Osteoblast (primary cell): ENCODE measurements at places on chromosomes 2 and 18. TPM values are rescaled to one million over a fixed set of nuclear protein-coding genes. Genes with fewer than 3 reads are reported as not detected.
A peak's percentile ranks its signal among the peaks of the same experiment; 100 is the strongest.

DNA sequence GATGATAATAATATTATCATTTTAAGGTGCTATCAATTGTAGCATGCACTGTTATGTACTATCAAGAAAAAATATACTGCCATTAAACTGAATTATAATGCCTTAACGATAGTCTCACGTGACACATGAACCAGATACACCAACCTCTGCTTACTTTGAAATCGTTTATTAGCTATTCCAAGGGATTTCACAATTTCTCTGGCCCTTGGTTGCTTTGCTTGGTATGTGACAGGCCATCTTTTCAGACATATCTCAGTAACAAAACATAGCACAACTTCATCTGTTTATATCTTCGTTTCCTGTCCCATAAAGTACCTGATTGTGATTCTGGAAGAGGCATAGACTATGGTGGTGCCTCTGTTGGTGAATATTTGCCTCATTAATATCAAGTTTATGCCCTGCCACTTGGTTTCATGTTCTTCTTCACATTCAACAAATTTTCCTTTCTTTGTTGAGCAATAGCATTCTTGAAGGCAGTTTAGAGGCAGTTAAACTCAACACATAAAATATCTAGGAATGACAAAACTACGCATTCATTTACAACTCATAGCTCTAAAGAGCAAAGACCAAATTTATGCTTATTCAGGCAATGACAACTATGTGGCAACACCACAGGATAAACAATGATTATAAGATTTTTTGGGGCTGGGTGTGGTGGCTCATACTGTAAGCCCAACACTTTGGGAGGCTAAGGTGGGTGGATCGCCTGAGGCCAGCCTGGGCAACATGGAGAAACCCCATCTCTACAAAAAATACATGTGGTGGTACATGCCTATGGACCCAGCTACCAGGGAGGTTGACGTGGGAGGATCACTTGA lies 84.3 kb downstream of the MCFD2 start:
- no peak for DNase-seq

- no peak for DNase-seq
These were observed 41.8 kb upstream of the SP3 start for GRCh38 chr2:174007010-174007409.

DNA sequence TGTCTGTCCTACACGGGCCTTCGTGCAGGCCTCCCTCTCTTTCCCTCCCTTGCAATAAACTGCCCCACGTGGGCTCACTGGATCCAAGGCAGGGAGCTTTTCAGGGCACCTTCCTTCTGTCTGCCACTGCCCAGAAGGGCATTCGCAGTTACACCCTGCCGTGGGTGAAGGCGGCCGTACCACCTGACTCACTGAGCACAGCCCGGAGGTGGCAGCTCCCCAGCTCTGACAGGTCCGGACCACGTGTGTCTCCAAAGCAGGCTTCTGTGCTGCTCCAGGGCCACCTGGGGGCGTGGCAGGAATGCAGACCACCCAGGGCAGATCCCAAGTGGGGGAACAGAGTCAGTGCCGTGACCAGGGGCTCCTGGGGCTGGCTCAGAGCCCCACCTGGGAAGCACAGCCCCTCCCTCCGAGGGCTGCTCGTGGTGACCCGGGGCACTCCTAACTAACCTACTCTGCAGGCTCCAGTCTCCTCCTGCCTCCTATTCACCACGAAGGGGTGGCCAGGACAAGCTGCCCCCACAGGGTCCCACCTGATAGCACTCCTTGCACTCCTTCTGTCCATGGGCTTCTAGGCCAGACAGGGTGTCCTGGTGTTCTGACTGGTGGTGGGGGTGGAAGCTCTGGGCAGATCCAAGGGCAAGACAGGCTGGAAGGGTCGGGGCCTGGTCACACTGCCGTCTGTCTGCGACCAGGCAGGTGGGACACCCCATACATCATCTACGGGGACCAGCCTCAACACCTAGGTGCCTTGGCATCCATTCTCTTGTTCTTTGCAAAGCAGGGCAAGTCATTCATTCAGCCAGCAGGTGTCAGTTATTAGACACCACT lies 9.7 kb downstream of the SNED1 start:
- DNase-seq = peak; percentile 69

GRCh38 chr2:18479947-18480369 lies 80.5 kb downstream of the RDH14 start:
- DNase-seq = peak; percentile 82

GRCh38 chr2:19228181-19228593 lies 130.2 kb downstream of the OSR1 start:
- DNase-seq = no peak

DNA sequence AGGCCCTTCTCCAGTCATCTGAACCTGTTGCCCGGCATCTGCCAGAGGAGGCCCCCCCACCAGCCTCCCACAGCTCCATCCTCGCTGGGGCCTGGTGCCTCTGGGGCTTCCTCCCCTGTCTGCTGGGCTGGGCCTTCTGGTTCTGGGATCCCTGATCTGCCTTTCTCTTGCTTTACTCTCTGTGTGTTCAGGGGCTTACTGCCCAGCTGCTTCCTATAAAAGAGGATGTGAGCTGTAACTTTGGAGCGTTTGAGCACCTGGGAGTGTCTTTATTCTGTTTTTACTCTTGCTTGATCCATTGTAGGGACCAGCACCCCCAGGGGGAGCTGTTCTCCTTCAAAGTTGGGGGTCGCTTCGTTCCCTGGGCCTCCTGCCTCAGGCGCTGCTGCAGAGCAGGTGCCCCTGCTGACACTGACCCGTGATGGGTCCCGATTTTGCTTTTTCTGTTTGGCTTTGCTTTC lies 23.1 kb upstream of the FAHD2A start:
- DNase-seq = no peak

DNA sequence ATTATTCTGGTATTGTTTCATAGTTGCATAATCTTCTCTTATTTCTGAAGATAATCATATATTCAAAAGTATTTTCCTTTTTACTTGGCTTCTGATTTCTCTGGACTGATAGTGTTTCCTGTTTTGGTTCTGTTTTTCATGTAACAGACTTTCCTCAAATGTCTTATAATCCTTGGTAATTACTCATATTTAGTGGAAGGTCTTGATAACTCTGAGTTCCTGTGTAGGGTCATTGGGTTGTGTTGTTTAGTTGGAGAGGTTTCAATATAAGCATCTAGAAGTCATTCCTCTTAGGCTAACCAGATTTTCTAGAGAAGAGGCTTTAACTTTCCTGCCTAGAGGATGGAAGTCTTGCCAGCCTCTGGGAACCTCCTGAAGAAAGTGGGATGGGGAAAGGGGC lies 23.8 kb downstream of the MFSD6 start:
- peak; percentile 58 for DNase-seq

GRCh38 chr18:3411854-3412268 lies 38.1 kb upstream of the TGIF1 start:
- DNase-seq = peak; percentile 74

- DNase-seq = no peak
These were observed 15.8 kb upstream of the MTCL1 start for GRCh38 chr18:8689517-8689916.

DNA sequence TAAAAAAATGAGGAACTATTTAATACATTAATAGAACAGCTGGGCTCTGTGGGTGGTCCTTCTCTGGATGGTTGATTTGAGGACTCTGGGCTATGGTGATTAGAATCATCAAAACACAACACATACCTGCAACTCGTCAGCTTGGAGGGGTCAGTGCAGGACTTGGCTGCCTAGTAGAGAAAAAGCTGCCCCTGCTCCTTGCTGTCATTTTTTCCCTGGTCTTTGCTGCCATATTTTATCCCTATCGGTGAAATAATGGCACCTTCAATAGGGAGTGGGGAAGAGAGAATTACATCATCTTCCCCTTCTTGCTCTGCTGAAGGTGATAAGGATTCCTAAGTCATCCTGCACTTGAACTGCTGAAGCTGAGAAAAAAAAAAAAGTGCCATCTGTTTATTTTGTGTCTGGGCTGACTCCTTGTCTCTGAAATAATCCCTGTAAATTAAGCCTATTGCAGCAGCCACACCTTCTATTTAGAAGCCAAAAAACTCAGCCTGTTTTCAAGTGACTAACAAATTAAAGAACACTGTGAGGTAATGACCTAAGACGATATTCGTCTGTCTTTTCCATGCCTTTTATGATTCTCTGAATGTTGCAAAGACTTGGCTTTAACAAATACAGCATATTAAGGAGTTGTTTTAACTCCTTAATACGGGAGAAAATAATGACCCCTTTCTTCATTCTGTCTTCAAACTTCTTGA lies 89.3 kb downstream of the ACVR1 start:
- no peak for DNase-seq

DNA sequence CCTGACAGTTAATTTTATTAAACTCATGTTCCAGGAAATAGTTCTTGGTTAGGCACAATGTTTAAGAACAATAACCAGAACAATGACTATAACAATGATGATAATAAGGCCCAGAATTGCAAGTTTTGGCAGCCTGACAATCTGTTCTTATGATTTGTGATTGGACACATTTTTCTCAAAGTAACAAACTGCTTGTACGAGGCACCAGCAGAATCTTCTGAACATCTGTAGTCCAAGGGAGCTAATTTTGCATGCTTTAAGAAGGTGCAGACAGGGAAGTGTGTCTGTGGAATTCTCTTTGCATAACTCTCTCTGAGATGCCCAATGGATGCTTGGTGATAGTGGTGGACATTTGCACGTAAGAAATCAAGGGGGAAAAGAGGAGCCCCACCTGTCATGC lies 709.3 kb downstream of the SLC4A3 start:
- DNase-seq = no peak

- no peak for DNase-seq
These were observed 1821.8 kb upstream of the PIK3C3 start for GRCh38 chr18:40133253-40133652.

GRCh38 chr2:173254659-173255058 lies 100.0 kb upstream of the CDCA7 start:
- no peak for DNase-seq

GRCh38 chr18:36309436-36310391 lies 12.2 kb downstream of the FHOD3 start:
- DNase-seq = peak; percentile 94

DNA sequence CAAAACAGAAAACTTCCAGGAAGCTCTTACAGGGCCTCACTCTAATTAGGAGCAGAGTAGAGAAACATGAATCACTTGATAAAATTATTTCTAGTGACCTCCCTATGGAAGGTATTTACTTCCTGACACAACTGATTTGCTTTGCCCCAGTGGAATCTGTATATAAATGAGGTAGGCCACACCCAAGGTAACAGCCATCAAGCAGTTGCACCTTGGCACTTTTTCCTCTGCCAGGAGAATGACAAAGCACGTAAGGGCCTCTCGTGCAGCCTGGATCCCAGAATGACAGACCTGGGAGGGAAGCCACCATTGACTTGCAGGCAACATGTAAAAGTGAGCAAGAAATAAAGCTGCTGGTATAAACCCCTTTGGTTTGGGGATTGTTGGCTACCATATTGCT lies 620.0 kb upstream of the SLC39A10 start:
- no peak for DNase-seq

DNA sequence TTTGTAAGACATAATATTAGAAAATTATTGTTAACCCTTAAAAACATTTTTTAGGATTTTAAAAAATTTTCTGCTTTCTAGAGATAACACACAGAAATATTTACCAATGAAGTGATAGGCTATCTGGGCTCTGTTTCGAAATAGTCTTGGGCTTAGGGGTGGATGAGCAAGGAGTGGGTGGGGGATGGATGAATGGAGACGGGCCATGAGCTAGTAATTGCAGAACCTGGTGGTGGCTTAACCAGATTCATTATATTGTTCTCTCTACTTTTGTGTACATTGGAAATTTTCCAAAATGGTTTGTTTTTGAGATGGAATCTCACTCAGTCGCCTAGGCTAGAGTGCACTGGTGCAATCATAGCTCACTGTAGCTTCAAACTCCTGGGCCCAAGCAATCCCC lies 89.6 kb downstream of the TCF7L1 start:
- DNase-seq = no peak

DNA sequence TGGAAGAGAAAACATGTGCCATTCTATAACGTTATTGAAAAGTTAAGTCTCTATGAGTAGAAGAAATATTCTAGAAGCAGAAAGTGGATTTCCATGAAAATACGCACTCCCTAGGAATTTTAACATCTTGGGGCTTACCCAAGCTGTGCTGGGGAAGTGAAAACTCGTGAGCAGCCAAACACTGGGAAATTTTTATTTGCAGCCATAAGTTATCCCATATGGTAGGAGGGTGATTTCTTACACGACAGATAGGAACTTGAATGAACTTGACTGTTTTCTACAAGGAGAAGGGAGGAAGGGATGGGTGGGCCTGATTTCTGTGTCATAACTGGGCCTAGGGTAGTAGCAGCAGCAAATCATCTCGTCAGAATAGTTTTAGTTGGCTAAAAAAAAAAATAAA lies 272.6 kb downstream of the ETAA1 start:
- DNase-seq = no peak

DNA sequence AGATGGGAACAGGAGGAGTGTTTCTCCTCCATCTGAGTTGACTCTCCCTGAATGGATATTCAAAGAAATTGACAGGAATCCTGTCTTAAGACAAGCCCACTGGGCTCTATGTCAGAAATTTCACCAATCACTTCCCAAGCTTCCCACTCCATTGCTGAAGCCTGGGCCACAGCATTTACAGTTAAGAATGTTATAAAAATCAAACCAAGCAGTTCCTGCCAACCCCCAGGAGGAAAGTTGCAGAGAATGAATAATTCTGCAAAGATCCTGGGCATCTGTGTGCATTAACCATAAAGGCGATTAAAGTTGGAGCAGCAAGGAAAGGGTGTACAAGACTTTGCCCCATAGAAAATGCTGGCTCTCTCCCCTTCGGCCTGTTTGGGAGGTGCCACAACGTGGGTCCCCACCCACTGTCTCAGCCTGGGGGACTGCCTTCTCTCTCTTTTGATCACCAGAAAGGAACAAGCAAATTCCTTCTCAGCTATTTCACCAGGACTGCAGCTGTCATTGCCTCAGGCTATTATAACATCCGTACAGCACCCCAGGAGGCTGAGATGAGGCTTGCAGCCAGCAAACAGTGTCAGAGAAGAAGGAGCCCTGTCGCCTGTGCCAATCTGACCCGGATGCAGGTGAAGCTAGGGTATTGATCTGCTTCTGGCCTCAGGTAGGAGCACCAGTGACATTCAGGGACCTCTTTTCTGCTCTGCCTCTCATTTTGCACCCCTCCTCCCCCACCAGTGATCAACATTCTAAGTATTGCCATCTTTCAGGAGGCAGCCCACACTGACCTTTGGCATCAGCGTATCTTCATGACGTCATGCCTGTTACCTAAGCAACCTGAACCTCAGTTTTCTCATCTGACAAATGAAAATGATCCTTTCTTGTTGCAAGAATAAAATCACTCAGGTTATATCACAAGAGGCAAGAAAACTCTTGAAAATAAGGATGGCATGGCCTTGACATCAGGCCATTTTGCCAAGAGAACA lies 219.0 kb downstream of the SH3BP4 start:
- DNase-seq = no peak

WIPF1 gene
- total RNA-seq = 17.7 and 18.0 TPM in 2 replicates

GAD1 gene
- 0.36 and 0.59 TPM in 2 replicates for total RNA-seq

TNFAIP6 gene
- 43.1 and 61.6 TPM in 2 replicates for total RNA-seq

PRKAG3 gene
- total RNA-seq = under 0.01 and 0.29 TPM in 2 replicates

WDR54 gene
- total RNA-seq = 21.2 and 23.9 TPM in 2 replicates
